ENCODE measurements at places on chromosomes 7 and 10.

DNA sequence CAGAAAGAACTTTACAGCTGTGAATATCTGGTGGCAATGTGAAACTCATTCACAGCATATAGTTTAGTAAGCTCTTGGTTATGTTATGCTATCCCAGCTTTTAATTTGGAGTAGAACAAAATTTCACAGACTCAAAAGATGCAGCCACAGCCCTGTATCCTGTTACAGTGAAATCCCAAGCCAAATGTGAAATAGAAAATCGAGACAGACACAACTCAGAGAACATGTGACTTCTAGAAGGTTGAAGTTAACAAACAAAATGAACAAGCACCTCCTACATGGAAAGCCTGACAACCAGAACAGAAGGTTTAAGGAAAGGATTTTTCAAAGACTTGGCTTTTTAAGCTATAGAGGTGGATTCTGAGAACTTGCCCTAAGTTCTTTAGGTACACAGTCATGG, 39.6 kb downstream of the JAZF1 start:
- no peak for DNase-seq

- no peak for DNase-seq
Observed at GRCh38 chr10:118820326-118821116, 65.8 kb upstream of the CACUL1 start.

GRCh38 chr10:116827214-116827671, 22.1 kb upstream of the ENO4 start:
- no peak for DNase-seq

- DNase-seq, result peak; percentile 91
Observed at GRCh38 chr10:47402641-47403301, 18.7 kb upstream of the ZNF488 start.

- no peak for DNase-seq
Observed at GRCh38 chr10:62056698-62057097, 155.2 kb downstream of the ARID5B start.

- no peak for DNase-seq
Observed at GRCh38 chr7:3229904-3230470, 71.1 kb upstream of the SDK1 start.

- DNase-seq, result peak; percentile 63
Observed at GRCh38 chr7:27237735-27238334, 4.8 kb upstream of the EVX1 start.

GRCh38 chr10:102642736-102643335, 1.4 kb upstream of the TRIM8 start:
- peak; percentile 85 for DNase-seq

DNA sequence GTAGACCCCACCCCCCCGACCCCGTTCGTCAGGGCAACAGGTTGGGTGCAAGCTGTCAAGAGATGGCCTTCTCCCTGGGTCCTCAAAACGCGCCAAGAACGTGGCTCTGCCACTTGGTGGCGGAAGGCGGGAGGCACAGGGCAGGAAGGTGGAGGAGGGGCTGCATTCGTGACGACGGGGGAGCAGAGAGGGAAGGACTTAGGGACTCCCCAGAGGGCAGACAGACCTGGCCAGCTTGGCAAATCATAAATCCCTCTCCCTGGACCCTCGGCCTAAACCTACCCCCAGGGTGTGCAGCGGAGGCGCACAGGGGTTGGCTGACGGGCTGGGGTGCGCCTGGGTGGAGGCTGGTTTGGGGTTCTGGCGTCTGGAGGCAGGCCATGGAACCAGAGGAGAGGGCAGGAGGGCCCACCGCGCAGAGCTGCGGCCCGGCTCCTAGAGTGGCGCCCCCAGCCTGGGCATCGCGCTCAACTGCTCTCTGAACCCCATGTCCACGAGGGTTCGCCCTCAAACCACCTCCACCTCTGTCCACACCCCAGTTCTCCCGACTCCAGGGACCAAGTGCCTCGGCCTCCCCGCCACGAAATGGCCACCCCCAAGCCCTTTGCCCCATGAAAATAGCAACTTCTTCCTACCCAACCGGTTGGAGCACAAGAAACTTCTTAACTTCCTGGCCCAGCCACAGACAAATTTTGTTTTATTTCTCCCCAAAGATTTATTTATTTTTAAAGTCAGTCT, 10.8 kb upstream of the GATA3 start:
- DNase-seq, result no peak

GRCh38 chr10:133445268-133445732, 8.4 kb upstream of the SCART1 start:
- no peak for DNase-seq

DNA sequence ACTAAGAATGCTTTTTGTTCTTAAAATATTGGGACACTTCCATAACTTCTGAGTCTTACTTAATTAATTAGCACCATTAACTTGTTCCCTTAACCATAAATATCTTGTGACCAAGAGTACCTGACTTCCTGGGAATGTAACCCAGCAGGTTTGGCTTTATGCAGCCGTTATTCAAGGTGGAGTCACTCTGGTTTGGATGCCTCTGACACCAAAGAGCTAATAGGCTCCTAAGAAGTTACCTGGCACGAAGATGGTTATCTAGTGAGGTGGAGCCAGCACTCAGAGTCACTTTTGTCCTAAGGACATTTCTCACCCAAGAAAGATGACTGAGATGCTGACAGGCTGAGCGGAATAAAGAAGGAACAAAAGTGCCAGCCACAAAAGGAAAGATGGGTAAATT, 172.3 kb downstream of the C1GALT1 start:
- no peak for DNase-seq

DNA sequence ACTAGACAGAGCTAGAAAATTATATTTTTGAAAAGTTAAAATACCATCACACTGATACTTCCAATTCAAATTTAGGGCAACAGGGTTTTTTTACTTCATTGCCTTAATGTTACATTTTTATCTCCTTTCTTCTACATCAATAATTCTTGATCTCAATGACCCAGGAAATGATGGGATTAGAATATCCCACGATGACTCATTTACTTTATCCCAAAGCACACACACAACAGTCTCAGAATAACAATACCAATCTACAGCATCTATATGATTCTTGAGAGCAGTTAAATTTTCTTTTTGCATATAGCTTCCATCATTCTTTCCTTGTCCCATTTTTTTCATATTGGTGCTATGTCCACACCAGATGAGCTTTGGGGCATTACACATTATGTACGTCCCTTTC, 98.4 kb upstream of the EEPD1 start:
- no peak for DNase-seq

DNA sequence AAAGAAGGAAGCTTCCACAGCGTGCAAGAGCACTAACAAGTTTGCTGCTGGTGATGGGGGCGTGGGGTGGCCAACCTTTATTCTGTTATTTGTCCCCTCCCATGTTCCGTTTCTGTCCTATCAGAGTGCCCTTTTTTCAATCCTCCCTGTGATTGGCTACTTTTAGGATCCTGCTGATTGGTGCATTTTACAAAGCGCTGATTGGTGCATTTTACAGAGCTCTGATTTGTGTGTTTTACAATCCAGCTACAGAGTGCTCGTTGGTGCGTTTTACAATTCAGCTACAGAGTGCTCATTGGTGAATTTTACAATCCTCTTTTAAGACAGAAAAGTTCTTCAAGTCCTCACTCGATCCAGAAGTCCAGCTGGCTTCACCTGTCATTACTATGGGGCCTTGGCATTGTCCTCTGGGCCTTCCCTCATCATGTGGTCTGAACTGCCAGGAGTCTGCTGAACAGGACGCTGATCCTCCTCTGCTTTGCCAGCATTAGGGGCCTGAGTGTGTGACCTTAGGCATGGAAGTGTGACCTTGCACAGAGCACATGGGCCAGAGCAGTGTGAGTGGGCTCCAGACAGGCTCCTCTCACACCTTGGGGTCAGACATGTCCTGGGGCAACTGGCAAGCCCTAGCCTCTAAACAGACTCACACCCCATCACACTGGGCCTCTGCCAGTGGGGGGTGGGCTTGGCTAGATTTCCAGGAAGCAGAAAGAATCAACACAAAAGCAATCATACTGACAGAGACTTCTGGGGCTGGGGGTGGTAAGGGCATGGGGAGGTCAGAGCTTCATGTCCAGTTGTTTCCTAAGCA, 167.4 kb downstream of the PTPN20 start:
- no peak for DNase-seq

- no peak for DNase-seq
Observed at GRCh38 chr10:14389981-14390590, 59.4 kb upstream of the FRMD4A start.

- no peak for DNase-seq
Observed at GRCh38 chr7:36316319-36316718, 73.3 kb upstream of the ANLN start.

DNA sequence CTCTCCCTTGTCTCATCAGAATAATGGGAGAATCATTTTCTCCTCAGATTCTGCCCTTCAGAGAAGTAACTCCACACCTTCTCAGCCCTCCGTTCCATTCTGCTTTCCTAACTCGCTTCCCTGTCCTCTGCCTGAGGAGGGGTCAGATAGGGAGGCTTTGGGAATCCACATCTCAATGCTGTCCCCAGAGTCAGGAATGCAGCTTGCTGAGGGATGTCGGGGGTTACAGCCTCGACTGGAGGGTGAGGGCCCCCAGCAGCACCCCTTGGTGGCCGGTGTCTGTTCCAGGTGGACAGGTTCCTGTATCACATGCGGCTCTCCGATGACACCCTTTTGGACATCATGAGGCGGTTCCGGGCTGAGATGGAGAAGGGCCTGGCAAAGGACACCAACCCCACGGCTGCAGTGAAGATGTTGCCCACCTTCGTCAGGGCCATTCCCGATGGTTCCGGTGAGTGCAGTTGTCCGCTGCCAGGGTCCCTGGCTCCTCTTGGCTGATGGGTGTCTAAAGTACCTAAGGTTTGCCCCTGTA, 6.9 kb downstream of the HKDC1 start:
- DNase-seq, result no peak

GRCh38 chr7:92567460-92567859, 22.7 kb downstream of the FAM133B start:
- no peak for DNase-seq

DNA sequence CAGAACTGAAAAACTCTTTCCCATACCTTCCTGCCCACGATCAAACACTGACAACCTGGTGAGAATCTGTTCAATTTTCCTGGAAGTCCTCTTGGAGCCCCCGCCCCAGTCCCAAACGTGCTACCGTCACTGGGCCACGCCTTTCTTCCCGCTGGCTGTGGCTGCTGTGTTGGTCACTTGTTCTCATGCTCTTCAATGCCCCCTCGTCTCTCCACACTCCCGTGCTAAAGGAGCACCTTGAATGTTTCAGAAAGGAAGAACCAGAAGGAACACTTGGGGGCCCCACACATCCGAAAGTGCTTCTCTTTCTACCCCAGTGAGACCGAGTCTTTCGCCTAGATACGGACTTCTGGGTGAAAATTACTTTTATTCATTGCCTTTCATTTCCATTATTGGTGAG, 215.1 kb downstream of the DIP2C start:
- no peak for DNase-seq

DNA sequence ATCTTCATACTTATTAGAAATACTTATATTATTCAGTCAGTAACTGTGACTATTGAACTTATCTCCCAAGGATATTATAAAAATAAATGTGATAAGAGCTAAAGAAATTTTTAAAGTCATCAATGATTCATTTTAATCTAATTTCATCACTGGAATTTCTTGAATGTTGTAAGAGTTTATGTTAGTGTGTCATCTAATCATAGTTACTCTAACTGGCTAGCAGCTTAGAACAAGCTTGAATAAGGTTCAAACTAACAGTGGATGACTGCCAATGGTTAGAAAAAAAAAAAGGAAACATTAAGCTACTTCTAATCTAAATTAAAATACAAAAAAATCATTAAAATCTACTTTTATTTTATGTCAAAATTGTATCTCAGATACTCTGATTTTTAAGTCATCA, 1066.3 kb downstream of the CNTNAP2 start:
- DNase-seq, result peak; percentile 52

- no peak for DNase-seq
Observed at GRCh38 chr10:822661-823367, 108.7 kb downstream of the LARP4B start.

DNA sequence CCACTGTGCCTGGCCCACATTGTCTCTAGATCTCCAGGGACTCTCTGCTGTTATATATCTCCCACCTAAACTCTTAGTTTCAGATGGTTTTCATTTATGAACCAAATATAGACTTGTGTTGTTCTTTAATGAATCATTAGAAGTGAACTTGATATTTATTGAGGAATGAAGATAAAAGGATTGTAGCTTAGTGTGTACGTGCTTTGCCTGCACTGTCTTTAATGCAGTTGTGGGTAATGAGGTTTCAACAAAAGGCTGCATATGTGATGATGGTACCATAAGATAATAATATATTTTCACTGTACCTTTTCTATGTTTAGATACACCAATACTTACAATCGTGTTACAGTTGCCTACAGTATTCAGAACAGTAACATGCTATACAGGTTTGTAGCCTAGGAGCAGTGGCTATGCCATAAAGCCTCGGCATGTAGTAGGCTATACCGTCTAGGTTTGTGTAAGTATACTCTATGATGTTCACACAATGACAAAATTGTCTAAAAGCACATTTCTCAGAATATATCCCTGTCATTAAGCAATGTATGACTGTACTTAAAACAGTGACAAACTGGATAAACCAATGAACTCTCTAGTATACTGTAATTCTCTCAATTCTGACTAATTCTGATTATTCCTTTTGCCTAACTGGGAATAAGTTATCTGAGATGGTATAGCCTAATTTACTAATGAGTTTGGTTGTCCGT, 25.2 kb downstream of the VCL start:
- DNase-seq, result no peak

GRCh38 chr10:127977357-127978009, 70.6 kb downstream of the PTPRE start:
- DNase-seq, result peak; percentile 73

DNA sequence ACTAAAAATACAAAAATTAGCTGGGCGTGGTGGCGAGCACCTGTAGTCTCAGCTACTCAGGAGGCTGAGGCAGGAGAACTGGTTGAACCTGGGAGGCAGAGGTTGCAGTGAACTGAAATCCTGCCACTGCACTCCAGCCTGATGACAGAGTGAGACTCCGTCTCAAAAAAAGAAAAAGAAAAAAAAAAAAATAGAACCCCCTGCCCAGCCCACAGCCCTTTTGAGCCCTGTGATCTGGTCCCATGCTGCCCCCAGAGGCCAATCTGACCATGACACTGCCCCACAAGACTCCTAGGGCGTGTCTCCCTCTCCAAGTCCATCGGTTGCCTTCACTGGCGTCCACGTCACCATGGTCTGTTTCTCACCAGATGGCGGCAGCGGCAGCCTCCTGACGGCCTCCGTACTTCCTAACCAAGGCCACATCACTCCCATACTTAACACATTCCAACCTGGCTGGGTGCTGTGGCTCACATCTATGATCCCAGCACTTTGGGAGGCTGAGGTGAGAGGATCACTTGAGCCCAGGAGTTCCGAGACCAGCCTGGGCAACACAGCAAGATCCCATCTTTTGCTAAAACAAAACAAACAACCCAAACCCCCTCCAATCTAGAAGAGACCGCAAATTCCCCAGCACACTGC, 18.0 kb downstream of the STX1A start:
- DNase-seq, result peak; percentile 82

DNA sequence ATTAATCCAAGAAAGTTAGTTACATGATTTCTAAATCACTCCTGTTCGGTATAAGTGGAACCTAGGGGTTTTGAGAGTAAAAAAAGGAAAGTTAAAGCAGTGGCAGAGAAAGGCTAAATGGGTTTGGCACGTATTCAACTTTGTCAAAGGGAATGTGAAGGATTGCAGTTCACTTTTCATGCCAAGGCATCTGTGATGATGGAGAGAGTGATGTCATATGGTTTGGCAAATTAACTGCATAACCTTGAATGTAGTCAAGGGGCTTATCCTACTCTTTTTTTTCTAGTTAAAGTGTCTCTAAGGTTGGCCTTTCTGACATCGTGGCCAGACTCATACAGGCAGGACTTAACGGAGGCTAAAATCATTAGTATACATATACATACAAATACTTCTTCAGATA, 277.8 kb downstream of the EXOC4 start:
- peak; percentile 85 for DNase-seq

Measured in AG10803 (cell line).